ENCODE measurements at places on chromosomes 3 and 15.
A peak's percentile ranks its signal among the peaks of the same experiment; 100 is the strongest.

DNA sequence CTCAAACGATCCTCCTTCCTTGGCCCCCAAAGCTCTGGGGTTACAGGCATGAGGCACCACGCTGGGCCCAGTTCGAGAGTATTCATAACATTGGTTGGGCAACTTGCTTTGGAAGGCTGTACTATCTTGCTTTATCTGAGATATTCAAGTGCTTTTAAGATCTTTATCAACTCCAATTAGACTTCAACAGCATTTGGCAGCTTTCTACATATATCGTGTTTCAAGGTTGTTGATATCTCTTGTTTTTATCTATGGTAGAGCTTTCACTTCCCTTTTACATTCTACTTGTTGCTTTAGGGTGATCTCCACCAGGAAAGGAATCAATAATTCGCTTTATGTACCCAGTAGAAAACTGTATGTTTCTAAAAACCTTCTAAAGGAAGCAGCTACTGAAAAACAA, 395.3 kb downstream of the IL5RA start:
- no peak for DNase-seq

GRCh38 chr3:185071287-185071800, 81.5 kb downstream of the C3orf70 start:
- no peak for DNase-seq

- DNase-seq, result no peak
These were observed 88.9 kb downstream of the TLE3 start for GRCh38 chr15:70008697-70009290.

- DNase-seq, result no peak
These were observed 178.7 kb upstream of the NSMCE3 start for GRCh38 chr15:29448320-29448719.

DNA sequence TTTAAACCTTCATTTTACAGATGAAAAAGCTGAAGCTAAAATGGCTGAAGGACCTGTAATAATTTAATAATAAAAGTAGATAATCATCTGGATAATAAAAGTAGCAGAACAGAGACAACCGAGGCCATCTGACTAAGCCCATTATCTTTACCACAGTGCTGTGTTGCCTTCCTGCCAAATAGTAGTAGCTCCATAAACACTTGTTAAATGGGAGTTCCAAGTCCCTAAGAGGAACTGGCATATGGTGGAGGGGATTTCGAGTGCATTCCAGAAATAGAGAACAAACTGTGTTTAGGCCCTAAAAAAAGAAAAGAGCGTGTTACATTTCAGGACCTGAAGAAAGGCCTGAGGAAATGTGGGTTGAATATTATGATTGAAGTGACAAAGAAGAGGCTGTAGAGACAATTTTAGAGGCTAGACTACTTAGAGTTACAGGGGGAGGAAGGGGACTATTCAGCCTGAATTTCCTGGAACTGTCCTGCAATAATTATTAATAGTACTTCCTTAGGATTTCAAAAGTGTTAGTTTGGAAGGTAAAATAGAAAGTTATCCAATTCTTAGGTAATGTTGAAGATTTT, 424.3 kb downstream of the ROBO2 start:
- DNase-seq, result no peak

- DNase-seq, result peak; percentile 7
These were observed 227.5 kb downstream of the ALCAM start for GRCh38 chr3:105594219-105594618.

DNA sequence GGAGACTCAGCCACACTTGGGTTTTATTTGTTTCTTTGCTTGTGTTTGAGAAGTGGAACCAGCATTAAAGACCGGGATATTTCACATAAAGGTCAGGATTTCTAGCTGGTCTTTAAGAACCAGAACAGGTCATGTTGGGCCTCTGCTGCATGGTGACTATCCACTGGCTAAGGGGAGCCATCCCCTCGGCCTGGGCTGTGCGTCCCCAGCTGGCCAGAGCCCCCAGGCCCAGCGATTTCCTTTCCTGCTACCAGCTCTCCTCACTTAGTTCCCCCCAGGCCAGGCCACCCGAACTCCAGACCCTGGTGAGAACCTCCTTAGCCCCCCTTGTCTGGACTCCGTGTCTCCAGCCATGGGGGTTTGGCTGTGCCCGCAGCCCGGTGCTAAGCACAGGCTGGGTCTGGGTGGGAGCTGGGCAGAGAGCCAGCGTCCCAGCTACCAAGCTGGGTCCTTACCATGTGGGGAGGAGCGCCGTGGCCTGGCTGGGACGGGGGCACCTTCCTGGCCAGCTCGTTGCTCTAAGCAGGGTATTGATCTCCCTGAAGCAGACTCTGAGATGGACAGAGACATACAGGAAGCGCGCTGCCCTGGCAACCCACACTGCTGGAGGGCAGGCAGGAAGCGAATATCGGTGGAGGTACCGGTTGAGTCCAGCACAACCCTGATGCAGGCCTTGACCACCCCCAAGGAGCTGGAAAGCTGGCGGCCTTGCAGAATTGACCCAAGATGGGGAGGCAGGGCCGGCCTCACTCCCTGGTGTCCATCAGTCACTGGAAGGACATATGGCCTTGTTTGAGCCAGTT, 49.4 kb downstream of the KLF15 start:
- DNase-seq, result no peak

DNA sequence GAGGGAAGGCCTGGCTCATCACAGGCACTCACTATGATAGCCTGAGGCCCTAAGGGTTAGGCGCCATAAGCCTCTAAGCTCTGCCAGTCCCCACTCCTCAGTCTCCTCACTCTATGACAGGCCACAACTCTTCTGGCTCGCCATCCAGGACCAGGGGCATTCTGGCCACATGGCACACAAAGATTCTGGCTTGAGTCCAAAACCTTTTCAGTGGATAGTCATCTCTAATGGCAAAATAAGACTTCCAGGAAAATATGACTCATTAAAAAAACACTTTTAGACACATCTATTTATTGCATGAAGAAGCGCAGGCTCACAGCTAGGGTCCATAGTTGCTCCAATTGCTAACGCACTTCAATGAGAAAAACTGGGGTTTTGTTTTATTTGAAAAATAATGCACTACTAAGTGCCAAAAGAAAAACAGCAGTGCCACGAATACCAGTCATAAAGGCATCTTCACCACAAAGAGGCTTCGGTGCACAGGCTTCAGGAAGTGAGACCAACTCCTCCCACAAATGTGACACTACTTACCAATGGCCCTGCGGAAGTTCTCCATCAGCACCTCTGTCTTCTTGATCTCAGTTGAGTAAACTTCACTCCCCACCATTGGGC, 11.1 kb downstream of the RUVBL1 start:
- DNase-seq, result no peak

- DNase-seq, result no peak
These were observed 39.3 kb downstream of the PLD1 start for GRCh38 chr3:171770689-171771620.

DNA sequence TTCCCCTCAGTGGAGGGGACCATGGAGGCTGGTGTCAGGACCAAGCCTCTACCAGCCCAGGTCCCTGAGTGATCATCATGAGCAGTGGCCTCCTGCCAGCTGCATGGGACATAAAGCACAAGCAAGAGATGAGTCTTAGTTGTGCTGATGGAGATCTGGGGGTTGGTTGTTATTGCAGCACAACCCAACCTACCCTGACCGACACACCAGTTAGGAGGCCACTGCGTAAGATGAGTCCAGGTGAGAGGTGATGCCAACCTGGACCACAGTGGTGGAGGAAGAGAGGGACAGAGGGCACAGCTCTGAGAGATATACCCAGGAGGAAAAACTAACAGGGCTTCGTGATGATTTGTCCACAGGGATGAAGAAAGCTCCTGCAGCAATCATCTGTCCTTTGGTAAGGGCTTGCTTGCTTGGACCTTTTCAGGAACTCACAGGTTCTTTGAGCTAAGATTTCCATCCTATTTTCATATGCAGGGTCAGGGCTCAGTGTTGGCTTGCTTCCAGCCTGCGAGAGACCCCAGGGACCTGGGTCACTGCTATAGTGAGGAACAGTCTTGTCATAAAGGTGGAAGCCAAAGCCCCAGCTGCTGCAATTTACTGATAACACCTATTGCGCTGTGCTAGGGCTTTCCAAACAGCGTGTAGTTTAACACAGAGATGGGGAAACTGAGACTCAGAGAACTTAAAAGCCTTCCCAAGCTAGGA, 8.1 kb downstream of the RASGRF1 start:
- no peak for DNase-seq

GRCh38 chr15:48131324-48131723, 10.5 kb downstream of the SLC24A5 start:
- DNase-seq, result no peak

GRCh38 chr3:31431321-31431720, 101.4 kb upstream of the STT3B start:
- no peak for DNase-seq

- DNase-seq, result no peak
These were observed 104.5 kb downstream of the RPLP1 start for GRCh38 chr15:69557020-69557706.

DNA sequence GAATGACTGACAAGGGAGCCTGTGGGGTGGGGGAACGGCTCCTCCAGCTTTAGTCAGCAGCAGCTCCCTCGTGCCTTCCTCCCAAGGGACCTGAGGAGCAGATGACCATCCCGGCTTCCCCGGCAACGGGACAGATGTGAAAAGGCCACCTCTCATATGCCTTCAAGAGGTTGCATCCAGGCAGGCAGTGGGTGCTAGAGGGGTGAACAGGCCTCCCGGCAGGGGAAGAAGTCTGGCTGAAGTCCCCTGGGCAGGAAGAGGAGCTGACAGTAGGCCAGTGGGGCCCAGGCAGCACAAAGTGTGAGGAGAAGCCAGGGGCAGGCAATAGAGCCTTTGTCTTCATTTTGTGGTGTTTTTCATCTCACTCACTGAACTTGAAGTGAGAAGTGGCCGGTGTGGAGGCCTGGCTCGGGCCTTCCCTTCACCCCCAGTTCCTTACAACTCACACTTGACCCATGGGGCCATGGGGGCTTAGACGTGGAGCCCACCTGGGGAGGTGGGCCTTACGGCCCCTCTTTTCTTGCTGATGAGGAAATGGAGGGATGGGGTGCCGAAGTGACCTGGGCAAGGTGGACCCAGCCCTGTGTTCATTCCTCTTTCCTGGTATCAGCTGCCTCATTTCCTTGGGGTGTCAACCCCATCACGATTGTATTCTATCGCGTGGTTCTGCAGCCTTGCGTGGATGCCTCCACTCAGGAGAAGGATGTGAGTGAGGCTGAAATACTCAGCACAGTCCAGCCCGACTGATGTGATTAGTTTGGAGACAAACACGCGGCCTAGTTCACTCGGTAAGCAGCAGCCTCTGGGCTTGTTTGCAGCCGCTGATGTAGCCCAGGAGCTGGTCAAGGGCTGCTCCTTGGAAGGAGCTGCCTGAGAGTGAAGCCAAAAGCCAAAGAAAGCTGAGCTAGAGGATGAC, 115.5 kb upstream of the ALDH1A3 start:
- no peak for DNase-seq

DNA sequence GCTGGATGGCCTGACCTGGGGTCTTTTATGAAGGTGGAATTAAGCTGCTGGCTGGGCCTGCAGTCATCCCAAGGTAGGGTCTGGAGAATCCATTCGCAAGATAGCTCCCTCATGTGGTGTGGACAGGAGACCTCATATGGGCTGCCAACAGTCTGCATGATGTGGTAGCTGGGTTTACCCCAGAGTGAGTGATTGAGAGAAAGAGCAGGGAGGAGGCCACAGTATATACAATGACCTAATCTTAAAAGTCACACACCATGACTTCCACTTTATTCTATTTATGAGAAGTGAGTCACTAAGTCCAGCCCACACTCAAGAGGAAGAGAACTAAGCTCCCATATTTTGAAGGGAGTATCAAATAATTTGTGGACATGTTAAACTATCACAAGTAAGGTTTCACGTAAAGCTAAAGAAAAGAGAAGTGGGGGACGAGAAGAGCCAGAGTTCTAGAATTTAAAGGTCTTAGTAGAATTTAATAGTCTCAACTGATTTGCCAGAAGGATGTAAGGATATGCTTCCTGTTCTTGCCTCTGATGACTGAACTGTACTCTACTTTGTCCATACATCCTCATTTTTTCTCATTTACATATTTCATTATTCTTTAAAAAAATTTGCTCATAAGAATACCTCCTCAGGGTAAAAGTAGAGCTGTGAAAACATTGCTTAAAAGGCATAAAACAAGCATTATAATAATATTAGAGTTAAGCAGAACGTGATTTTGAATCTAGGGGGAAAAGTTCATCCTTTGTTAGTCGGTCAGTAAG, 184.4 kb downstream of the PEX5L start:
- DNase-seq, result no peak

GRCh38 chr3:124298951-124299350, 307.0 kb upstream of the ROPN1 start:
- DNase-seq, result no peak

DNA sequence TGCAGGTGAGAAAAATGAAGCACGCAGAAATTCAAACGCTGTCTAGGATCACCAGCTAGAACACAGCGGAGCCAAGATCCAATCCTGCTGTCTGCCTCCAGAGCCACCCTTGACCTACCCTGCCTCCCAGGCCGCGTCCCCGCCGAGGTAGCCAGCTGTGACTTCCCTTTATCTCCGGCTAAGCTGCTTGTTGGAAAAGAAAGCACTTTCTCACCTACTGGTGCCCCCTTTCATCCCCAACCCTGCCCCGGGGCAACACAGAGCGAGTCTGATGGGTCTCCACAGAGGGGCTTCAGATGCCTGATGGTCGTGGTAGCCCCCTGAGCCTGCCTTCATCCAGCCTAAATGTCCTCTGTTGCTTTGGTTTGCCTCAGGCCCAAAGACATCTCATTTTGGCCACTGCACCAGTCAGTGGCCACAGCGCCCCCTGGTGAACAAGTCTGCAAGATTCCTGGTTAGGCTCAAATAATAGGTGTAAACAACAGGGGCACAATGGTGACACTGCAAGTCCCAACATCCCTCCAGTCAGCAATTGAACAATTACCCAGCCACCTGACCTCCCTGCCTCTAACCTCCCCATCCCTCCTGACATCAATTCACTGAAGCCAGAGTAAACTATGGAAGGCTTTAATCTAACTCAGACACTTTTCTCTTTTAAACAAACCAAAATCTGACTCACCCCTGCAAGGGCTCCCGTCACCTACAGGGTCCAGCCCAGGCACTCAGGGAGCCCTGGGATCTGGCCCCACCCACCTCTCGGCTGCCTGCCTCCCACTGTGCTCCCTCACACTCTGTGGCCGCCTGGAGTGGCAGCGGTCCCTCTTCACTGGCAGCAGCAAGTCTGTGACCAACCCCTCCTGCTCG, 27.3 kb upstream of the BCL2L10 start:
- DNase-seq, result peak; percentile 38

GRCh38 chr3:134473868-134474546, 11.8 kb downstream of the ANAPC13 start:
- peak; percentile 66 for DNase-seq

- no peak for DNase-seq
These were observed 25.8 kb downstream of the ARNT2 start for GRCh38 chr15:80429964-80430363.

DNA sequence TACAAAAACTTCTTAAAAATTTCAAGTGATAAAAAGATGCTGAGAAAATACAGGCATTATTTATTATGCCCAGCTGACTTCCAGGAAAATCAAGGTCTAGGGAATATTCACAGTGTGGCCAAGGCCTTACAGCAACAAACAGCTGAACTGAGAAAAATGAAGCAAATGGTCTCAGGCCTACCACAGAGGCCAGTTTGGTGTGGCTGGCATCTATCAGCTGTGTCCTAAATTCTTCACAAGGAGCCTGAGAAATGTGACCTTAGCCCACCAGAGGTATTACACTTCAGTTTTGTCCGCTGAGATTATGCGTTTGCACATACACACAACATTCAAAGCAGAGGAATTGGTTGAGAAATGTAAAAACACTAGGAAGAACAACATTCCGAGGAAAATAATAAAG, 77.4 kb downstream of the ANP32A start:
- no peak for DNase-seq
